Hematopoietic multipotent progenitor cell treated with erythropoietin and hydrocortisone succinate and interleukin-3 and kit ligand, for 8 days (in vitro differentiated cells): ENCODE measurements at places on chromosomes 12 and 14.

- DNase-seq = no peak
Observed at GRCh38 chr14:53408175-53408879, 255.2 kb upstream of the DDHD1 start.

- no peak for DNase-seq
Observed at GRCh38 chr12:66942741-66943465, 264.0 kb upstream of the GRIP1 start.

- DNase-seq = no peak
Observed at GRCh38 chr14:91350483-91350812, 67.2 kb downstream of the CCDC88C start.

GRCh38 chr14:60622210-60622916 is 26.9 kb downstream of the SIX1 start:
- no peak for DNase-seq

GRCh38 chr12:47560415-47560814 is 145.4 kb downstream of the RPAP3 start:
- no peak for DNase-seq
